LHCN-M2 (cell line): ENCODE measurements at places on chromosomes 4 and X. TPM values are rescaled to one million over a fixed set of nuclear protein-coding genes. Genes with fewer than 3 reads are reported as not detected.

- DNase-seq = no peak
Observed at GRCh38 chr4:62548765-62549164, 1348.6 kb downstream of the ADGRL3 start.

- DNase-seq = no peak
Observed at GRCh38 chr4:87982036-87982435, 6.5 kb downstream of the SPP1 start.

DNA sequence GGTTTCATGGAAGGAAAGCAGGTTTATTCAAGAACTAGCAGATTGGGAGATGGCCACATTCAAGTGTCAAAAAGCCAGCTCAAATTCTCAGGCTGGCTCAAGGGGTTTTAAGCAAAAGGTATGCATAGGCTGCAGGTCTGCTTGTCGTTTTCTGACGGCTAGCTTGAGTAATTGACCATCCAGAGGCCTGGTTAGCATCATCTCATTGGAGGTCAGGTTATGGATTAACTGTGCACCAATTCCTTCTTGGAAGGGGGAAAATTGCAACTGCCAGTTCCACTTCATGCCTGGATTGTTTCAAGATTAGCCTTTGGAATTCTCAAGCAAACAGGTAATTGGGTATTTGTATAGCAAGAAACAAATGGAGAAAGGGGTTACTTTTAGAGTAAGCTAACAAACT lies 62.1 kb downstream of the FUNDC1 start:
- DNase-seq = no peak

GRCh38 chr4:38497121-38497520 lies 166.9 kb upstream of the KLF3 start:
- no peak for DNase-seq

DNA sequence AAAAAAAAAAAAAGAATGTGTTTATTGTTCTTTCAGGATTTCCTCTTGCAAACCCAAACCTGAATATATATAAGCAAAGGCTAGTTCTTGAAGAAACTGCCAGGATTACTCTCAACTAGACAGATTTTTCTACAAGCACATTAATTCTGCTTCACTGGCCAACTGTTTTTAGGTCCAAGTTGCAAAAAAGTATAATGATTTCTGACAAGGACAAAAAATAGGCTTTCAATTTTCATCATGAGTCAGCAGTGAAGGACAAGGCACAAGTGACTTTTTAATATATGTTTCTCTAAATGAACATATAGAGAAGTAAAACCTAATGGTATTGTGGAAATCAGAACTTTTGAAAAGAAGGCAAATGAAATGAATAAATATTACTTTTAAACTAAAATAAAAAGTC lies 73.7 kb downstream of the ELOVL6 start:
- no peak for DNase-seq

DNA sequence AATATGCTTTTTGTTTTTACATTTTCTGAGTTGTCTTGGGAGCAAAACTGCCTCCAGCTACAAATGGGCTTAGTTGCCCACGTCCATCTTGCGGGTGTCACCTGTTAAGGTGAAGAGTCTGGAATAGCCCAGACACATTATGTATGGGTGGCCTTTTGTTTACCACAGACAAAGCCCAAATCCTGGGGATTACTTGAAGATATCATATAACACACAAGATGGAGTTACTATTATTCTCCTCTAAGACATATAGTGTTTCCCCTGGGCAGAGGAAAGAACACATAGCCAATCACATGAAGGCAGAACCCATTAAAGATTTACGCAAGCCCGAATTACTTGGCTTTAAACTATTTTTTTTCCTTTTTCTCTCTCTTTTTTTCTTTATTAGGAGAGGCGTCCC lies 625.6 kb upstream of the FAM241A start:
- DNase-seq = no peak

GRCh38 chr4:126364311-126364911 lies 1049.7 kb downstream of the FAT4 start:
- DNase-seq = peak; percentile 78

GRCh38 chr4:184380707-184381106 lies 93.6 kb downstream of the IRF2 start:
- no peak for DNase-seq

DNA sequence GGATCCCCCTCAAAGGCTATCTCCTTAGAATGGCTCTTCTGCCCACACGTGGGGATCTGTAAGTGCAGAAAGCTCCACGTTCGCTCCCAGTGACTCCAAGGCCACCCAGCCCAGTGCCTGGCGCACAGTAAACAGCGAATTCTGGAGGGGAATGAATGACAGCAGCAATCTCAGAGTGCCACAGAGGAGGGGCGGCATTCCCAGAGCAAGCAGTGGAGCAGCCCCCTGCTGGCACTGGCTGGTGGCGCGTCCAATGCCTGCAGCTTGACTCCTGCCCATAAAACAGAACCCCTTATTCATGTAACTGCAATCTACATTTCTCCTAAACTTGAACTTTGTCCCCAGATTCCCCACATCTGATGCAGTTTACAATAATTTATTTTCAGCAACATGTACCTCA lies 6.9 kb upstream of the HELT start:
- DNase-seq = no peak

DNA sequence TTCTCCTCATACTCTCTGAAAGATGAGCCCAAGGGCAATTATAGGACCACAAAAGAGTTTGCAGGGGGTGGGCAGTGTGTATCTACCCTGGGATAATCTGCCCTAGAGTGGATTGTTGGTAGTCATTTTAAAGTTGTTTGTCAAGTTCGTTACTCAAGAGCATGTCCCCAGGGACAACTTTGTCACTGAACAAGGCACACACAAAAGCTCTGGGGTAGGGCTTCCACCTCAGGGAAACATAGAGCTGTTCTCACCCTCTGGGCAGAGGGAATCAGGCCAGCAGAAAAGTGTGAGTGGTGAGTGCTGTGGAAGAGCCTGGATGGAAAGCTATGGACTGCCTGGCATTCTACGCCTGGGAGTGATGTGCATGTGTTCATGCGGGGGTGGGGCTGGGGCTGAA lies 23.3 kb upstream of the LEF1 start:
- DNase-seq = no peak

GRCh38 chr4:64341711-64342110 lies 67.5 kb downstream of the TECRL start:
- DNase-seq = no peak

DNA sequence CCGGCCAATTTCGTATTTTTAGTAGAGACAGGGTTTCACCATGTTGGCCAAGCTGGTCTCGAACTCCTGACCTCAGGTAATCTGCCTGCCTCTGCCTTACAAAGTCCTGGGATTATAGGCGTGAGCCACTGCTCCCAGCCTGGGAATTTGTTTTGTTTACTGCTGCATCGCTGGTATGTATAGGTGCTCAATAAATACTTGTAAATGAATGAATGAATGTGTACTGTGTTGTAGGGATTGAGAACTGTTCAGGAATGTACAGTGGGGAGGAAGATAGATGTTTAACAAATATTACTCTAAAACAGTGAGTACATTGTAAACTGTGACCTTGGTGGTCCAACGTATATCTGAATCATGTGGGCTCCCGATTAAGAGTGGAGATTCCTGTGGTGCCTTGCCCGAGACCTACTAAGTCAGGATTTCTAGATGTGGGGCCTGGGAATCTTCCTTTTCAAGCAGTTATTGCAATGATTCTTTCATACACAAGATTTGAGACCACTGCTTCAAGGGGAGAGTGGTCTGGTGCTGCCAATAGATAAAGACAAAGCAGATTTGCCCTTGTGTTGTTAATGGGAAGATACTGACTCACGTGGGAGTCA lies 41.0 kb downstream of the WWC2 start:
- no peak for DNase-seq

GRCh38 chr4:55312489-55313101 lies 33.4 kb upstream of the SRD5A3 start:
- peak; percentile 55 for DNase-seq

DNA sequence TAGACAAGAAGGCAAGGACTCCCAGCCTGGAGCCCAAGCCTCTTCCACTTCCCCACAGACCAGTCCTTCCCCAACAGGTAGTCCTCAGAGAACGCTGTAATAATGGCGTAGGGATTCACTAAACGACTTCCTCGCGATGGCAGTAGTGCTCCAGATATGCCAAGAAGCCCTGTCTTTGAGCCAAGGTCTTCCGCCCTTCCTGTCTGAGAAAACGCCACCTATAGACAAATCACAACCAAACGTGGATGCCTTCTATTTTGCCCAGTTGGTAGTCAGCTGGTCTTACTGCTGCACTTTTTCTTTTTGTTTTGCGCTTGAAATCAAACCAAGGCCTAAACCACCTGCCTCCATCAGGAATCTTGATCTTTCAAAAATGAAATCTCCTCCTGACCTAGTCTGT lies 203.3 kb downstream of the OR13H1 start:
- peak; percentile 48 for DNase-seq

DNA sequence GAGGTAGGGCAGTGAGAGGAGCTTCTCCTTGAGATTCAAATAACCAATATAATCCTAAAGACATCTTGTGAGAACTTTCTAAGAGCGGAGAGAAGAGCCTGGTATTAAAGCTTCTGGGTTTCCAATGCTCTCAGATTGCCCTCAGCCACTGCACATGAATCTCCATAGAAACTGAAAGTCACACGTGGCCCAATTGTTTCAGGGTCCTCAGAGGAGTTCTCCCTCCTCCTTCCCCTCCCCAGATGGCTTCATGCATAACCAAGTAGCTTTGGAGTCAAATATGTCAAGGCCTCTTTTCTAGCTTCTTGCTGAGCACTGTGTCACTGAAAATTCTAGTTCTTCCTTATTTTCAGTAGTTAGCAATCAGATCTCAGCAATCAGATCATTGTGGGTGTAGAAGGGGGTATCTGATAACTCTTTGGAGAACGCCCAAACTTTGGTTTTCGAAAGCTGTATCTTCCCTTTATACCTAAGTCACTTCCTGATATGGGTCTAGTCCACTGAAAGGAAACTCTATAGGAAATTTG lies 2.2 kb downstream of the BTK start:
- DNase-seq = no peak

GRCh38 chr4:3525532-3526430 lies 6.4 kb downstream of the LRPAP1 start:
- no peak for DNase-seq

DNA sequence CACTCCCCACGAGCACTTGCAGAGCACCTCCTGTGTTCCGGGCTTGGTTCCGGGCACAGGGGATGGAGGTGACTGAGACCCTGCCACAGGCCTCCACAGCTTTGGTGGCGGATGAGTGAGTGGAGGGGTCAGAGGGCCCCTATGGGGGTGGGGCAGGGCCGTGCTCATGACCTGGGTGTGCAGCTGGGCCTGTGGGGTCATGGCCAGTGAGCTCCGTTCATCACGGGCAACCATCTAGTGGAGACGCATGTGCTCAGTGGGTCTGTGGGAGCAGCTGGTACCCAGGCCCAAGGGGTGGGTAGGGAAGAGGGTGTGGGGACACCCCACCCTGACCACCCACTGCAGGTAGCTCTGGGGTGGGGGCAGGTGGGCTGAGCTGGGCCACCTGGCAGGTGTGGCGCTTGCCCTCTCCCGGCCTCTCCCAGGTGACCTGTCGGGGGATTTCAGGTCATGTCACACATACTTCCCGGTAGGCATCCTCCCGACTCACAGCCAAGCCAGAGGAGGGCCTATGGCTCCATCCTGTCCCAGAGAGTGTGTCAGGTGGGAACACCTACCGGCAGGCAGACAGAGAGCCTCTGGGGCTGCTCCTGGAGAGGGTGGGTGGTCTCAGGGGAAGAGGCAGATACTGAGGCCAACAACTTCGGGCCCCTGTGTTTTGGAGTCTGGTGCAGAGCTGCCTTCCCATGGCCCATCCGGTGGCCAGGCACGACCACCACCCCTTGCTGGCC lies 3.6 kb downstream of the PSAPL1 start:
- DNase-seq = no peak

- DNase-seq = no peak
Observed at GRCh38 chr4:3498901-3499510, 33.2 kb downstream of the LRPAP1 start.

GRCh38 chr4:84887824-84888223 lies 78.7 kb downstream of the WDFY3 start:
- peak; percentile 71 for DNase-seq

DNA sequence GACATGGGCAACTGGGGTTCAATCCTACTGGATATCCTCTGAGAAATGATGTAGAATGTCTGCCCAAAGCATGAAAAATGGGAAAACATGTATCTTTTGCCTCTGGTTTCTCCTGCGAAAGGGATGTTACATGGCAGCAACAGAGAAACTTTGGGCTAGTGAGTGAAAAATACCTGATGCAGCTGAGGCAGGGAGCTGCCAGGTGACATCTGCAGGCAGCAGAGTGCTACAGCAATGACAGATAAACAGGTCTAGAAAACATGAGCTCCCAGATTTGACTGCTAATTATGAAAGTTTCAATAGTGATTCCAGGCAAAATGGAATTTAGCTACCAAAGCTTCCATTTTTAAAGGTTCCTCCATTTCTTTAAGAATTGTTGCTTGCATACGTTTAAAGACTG lies 4.8 kb upstream of the CXCL1 start:
- DNase-seq = no peak

Gene AMER1
- total RNA-seq = 1.7 and 1.8 TPM in 2 replicates

Gene HADH
- 13.4 and 16.1 TPM in 2 replicates for total RNA-seq

Gene TMPRSS11A
- not detected in 2 replicates for total RNA-seq
